ENCODE measurements at places on chromosomes 4 and X.

DNA sequence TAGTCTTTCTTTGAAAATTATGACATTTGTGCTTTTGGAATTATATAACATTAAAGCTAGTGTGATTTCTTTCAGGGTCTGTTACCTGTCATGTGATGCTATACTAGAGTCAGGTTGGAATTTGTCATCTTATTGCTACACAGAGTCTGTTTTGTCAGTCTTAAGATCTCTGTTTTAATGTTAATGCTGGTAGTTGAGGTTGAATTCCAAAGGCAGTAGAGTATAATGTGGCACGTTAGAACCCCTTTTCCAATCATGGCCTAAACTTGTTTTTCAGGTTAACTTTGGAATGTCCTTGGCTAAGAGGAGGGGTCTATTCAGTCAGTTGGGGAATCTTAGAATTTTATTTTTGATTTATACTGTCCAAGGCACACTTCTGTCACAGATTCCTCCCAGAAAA, 258.5 kb downstream of the PABPC4L start:
- no peak for DNase-seq

DNA sequence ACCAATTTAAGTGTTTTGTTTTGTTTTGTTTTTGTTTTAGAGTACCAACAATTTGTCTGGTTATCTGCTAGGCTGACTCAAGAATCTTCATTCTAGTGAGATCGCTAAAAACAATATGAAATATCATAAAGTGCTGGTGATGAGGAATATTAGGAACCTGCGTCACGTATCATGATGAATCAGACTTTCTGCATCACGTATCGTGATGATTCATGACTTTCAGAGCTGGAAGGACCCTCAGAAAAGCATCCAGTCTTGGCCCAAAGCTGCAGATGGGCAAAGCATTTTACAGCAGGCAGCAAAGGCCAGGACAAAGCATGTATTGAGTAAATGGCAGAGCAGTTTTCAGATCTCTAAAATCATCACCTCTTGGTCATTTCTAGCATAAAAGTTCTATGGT, 278.0 kb upstream of the BOD1L1 start:
- DNase-seq: no peak

DNA sequence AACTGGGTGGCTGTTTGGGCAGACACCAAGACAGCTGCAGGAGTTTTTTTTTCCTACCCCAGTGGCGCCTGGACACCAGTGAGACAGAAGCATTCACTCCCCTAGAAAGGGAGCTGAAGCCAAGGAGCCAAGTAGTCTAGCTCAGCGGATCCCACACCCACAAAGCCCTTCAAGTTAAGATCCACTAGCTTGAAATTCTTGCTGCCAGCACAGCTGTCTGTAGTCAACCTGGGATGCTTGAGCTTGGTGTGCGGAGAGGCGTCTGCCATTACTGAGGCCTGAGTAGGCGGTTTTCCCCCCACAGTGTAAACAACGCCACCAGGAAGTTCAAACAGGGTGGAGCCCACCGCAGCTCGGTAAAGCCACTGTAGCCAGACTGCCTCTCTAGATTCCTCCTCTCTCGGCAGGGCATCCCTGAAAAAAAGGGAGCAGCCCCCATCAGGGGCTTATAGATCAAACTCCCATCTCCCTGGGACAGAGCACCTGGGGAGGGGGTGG, 171.4 kb downstream of the ARHGEF9 start:
- no peak for DNase-seq

GRCh38 chr4:151854731-151855130, 93.9 kb upstream of the GATB start:
- DNase-seq: no peak

- no peak for DNase-seq
These were observed 85.0 kb downstream of the CLNK start for GRCh38 chr4:10599574-10599973.

DNA sequence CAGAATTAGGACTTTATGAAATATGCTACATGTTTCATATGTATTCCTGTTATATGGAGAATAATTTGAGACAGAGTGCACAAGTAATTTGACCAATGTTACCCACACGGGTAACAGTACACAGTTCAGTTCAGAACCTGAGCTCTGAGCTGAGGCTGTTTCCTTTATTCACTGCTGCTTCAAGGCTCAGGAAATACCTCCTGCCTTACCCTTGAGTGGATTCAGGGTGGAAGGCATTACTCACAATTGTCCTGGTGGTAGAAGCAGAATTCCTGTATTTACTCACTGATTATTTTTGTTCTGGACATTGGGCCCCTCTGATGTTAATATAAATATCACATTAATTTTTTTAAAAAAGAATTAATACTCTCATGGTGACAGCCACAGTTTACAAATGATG, 73.5 kb upstream of the CAMK2D start:
- DNase-seq: no peak

GRCh38 chr4:14441561-14441960, 560.7 kb upstream of the CPEB2 start:
- no peak for DNase-seq

GRCh38 chr4:93461541-93461940, 367.0 kb upstream of the ATOH1 start:
- DNase-seq: no peak

DNA sequence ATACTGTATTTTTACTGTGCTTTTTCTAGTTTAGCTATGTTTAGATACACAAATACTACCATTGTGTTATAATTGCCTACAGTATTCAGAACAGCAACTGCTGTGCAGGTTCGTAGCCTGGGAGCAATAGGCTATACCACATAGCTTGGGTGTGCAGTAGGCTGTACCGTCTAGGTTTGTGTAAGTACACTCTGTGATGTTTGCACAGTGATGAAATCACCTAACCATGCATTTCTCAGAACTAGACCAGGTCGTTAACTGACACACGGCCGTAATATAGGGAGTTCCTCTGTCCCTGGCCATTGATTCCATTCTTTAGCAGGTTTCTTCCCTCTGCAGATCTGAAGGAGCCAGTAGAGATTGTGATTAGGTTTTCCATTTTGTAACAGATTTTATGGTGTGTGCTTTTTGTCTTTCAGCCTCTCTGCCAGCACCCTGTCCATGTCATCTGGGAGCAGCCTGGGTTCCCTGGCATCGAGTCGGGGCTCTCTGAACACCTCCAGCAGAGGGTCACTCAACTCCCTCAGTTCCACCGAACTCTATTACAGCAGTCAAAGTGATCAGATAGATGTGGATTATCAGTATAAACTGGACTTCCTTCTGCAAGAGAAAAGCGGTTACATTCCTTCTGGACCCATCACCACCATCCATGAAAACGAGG, 59.5 kb downstream of the CLDN22 start:
- no peak for DNase-seq

DNA sequence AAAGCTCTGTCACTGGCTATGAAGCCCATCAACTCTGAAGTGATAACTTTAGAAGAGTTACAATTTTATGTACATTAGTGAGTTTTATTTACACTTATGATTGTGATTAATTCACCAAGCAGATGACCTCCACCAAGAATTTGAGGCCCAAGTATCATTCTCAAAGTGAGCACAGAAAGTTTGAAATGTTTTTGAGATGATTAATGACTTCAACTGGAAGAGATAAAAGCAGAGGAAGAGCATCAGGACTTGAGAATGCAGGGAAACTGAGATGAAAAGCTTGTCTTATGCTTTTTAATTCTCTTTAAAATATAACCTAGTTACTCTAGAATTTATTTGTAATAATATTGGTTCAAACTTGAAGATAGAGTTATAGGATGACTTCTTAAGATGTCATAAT, 112.8 kb upstream of the H2AZ1 start:
- no peak for DNase-seq
